Breast epithelium (tissue), 4 donors: ENCODE measurements at places on chromosomes 3 and 15.

GRCh38 chr15:57537072-57537471, 54.6 kb upstream of the MYZAP start:
- DNase-seq = no peak

GRCh38 chr3:191328383-191328961, 722 bp upstream of the CCDC50 start:
- DNase-seq = no peak

- no peak for DNase-seq
Measured at GRCh38 chr15:52523192-52523591, 5.5 kb downstream of the MYO5A start.

- no peak for DNase-seq
Measured at GRCh38 chr3:194532591-194532990, 45.8 kb upstream of the ATP13A3 start.
